Spleen (tissue), 13 donors: ENCODE measurements at places on chromosomes 3 and 15. TPM values are rescaled to one million over a fixed set of nuclear protein-coding genes. Genes with fewer than 3 reads are reported as not detected.

DNA sequence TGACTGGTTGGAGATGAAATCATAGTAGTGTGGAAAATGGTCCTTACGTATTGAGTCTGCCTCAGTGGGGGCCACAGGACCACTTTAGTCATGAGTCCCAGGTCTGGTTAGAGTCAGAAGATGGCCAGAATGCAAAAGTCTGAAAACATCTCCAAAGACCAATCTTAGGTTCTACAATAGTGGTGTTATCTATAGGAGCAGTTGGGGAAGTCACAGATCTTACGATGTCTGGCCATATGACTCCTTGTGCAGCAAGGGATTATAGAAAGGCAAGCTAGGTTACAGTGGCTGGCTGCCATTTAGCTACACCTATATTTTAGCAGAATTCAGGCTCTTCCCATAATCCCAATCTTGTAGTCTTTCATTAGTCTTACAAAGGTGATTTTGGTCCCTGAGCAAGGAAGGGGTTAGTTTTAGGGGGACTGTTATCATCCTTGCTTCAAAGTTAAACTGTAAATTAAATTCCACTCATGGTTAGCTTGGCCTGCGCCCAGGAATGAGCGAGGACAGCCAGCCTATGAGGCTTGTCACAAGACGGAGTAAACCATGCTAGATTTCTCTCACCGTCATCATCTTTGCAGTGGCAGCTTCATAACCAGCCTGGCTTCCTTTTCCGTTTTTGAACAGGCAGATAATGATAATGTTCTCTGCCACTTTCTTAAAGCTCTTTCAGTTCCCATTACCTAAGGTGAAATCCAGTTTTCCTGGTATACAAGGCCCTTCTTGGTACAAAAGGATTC, 134.1 kb downstream of the VPS8 start:
- no peak for DNase-seq

DNA sequence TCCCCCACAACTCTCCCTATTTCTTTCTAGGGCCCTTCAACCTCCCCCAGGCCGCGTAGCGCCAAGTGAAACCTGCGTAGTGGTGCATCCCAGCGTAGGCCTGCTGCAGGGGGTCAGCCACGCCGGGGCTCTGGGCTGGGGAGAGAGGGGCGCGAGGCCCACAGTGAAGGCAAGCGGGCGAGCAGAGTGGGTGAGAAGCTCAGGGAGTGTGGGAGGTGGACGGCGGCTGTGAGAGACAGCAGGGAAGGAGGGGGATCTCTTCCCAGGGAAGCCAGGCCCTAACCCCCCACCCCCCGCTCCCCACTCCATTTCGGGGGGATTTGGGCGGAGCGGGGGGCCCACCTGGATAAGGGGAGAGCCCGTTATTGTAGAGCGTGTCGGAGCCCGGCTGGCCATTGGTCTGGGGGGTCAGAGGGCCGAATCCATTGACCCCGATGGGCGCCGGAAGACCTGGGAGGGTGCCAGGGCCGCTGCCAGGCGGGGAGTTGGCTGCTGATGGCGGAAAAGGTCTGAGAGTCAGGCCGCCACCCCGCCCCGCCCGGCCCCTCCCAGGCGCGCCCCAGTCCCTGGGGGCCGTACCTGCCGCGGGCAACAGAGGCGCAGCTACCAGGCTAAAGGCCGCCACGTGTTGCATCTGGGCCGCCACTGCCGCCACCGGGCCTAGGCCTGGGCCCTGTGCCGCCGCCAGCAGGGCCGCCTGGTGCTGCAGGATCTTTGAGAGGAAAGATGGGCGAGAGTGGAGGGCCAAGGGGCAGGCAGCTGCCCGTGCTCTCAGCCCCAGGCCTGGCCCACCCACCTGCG, 16.6 kb upstream of the PARP6 start:
- no peak for DNase-seq

GRCh38 chr3:19173945-19174344, 25.6 kb downstream of the KCNH8 start:
- DNase-seq: no peak

- no peak for DNase-seq
These were observed 94.6 kb upstream of the LPP start for GRCh38 chr3:188059351-188059750.

- no peak for DNase-seq
These were observed 175.7 kb downstream of the TMEM108 start for GRCh38 chr3:133213937-133214336.

DNA sequence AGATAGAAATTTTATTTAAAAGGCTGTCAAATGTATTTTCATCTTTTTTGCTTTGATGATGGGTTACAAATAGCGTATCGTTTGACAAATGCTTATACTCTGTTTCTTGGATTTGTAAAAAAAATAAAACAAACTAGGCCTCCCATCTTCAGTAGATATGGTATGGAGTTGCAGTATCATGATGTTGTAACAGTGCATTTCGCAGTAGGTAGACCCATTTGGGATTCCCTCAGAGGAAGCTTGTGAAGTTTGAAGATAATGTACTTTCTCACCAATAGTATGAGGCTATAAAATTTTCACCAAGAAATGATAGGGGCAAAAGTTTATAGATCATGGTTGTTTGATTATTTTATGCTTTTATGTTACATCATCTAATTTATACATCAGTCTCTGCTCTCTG, 10.8 kb downstream of the MBNL1 start:
- DNase-seq: no peak

DNA sequence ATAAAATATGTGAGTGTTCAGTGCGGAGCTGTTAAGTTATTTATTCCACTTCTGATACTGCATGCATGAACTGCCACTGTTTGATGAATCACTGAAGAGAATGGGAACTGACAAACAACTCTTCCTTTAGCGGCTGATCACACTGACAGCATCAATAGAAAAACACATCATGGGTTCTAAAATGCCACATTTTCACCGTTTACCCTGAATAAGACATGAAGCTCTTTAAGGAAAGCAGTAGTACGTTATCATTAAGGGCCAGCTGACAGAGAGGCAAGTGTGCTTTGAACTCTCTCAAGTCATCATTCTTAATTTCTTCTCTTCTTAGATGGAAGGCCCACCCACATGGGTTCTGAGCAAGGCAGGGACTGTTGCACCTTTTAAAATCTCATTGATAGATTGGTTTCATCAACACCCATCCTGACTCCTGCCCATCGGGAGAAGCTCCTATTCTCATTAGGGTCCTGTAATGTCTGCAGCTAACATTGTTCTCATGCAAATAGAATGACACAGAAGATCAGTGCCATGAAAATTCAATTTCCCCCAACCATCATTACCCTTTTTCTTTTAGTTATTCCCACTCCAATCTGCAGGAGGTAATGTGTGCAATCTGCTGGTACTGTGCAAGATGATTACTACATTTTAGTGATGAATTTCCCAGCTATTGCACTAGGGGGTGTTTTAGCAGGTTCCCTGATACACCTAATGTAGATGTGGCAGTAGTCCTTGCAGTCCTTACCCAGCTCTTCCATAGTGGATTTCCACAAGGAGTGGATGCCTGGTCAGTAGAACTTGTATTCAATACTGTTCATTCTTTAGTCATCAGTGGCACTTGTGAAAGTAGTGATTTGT, 119.1 kb downstream of the ROBO2 start:
- DNase-seq: no peak

DNA sequence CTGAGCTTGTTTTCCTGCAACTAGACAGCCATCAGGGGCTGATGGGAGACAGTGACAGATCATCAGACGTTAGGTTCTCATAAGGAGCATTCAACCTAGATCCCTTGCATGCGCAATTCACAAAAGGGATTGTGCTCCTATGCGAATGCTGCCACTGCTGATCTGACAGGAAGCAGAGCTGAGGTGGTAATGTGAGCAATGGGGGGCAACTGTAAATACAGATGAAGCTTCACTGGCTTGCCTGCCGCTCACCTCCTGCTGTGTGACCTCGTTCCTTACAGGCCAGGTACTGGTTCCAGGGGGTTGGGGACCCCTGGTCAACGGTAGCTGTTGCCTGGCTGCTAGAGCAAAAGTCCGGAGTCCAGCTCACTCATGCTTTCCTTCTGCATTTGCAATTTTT, 26.4 kb upstream of the KCNAB1 start:
- no peak for DNase-seq

DNA sequence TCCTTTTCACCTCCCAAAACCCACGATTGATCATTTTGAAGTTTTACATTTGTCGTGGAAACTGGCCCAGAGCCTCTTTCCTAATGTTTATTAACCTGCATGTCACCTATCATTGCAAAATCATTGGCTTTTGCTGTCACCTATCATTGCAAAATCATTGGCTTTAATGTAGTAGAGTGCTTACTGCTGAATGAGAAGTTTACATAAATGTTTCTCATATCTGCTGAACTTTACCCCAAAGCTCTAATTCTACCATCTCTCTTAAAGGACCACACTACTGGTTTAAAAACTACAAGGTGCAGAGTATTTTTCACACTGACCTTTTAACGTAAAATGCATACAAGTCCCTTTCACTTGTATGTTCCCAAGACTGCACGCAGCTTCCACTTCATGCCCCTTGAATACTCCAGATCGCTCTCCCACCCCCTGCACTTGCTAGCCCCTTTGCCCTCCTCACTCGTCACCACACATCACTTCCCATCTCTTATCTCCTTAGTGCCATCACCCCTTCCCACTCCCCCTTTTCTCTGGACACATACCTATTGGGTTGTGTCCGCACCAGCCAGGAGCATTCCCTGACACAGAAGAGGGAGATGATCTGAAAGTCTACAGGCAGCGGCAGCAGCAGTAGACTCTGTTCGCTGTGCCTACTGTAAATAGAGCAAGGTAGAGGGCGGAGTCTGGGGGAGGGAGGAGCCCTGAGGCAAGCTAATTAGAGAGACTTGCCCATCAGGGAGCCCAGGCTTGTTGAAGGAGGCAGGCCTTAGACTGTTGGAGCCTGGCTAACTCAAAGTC, 30.2 kb upstream of the ATOSA start:
- DNase-seq: peak; percentile 87

GRCh38 chr15:31489281-31489680, 162.6 kb downstream of the KLF13 start:
- DNase-seq: no peak

DNA sequence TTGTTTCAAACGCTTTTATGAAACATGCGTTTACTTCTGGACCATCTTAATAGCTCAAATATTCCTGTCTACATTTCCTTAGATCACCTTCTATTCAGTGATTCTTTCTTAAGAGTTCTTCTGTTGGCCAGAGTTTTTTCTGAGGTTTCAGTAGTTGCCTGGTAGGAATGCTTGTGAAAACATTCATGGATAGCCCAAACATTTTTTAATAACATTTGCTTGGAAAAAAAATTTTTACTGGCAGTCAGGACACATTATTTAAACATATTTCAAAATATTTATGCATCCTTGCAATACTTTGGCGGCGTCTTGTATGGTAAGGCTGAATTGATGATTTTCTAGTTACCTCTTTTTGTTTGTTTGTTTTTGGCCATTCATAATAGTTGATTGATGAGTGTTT, 47.4 kb upstream of the ZBTB20 start:
- no peak for DNase-seq

- DNase-seq: peak; percentile 80
These were observed 1.4 kb downstream of the CRTAP start for GRCh38 chr3:33115024-33115768.

GRCh38 chr3:46701181-46701939, at the start of gene TMIE:
TMIE (plus strand) TSS chr3:46701392; CDS start chr3:46701488, 96 bp downstream.
- DNase-seq: no peak

GRCh38 chr3:130659911-130660310, 86.7 kb downstream of the PIK3R4 start:
- no peak for DNase-seq

Gene SLMAP
- 10.5 TPM for polyA plus RNA-seq
